ENCODE measurements at places on chromosomes 1 and 21.

GRCh38 chr1:229088711-229089110 lies 182.2 kb upstream of the RAB4A start:
- DNase-seq: no peak

- no peak for DNase-seq
Observed at GRCh38 chr1:27109103-27109822, 45.7 kb downstream of the SLC9A1 start.

GRCh38 chr21:41686664-41687063 lies 80.2 kb downstream of the RIPK4 start:
- no peak for DNase-seq

DNA sequence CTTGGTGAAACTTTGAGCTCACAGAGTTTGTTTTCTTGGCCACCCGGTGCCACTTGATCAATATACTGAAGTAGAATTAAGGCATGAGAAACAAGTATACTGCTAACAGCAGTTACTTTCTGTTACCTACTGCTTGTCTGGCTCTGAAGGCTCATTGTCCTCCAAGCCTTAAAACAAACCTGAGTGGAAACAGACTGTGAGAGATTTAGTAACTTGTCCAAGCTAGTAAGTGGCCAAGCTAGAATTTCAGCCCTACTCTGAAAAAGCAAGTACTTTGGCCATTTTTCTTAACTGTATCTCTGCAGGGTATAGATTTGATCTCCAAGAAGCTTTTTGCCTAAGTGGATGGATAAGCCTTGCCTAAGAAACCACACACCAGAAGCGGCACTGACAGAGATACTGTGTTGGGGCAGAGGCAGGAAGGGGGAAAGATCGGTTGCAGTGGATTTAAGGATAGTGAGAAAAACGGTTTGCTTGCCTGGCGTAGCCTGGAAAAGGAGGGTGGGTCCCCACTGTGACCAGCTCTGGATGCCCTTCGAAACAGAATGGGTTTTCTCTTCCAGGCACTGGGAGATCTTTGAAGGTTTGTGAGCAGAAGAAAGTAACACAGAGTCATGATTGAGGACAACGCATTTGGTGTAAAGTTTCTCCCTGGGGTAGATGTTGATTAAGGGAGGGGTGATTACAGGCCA lies 2.1 kb upstream of the MACO1 start:
- no peak for DNase-seq

DNA sequence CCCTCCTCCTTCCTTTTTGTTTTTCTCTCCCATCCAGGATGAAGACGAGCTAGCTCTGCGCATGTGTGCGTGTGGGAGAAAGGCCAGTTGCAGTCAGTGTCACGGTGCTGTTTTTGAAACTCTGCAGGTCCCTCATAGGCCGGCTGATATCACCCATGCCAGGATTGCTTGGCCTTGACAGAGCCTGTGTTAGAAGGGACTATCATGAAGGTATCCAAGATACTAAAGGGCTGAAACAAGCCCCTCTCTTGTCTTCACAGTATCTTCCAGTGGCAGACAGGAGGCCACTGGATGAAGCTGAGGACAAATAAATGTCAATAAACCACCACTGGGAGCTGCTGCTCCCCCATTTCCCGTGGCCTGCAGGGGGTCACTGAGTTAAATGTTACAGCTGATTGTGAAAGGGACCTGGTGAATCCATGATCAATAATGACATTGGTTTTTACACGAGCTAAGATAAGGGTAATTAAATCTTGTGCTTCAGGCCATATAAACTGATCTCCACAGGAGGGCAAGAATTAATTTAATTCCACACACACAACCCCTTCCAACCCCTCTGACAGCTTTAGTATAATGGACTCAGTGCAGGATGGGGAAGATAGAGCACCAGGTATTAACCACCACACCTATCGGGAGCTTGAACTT lies 64.6 kb upstream of the TARBP1 start:
- no peak for DNase-seq

GRCh38 chr1:236980673-236981072 lies 23.6 kb downstream of the MT1HL1 start:
- no peak for DNase-seq
